Activated CD4-positive, alpha-beta memory T cell treated with anti-CD3 and anti-CD28 coated beads, Interleukin-2, amount 10 ng/mL, durations not matched to agents 7 days and 5 days (primary cell): ENCODE measurements at places on chromosomes 7 and 10.

DNA sequence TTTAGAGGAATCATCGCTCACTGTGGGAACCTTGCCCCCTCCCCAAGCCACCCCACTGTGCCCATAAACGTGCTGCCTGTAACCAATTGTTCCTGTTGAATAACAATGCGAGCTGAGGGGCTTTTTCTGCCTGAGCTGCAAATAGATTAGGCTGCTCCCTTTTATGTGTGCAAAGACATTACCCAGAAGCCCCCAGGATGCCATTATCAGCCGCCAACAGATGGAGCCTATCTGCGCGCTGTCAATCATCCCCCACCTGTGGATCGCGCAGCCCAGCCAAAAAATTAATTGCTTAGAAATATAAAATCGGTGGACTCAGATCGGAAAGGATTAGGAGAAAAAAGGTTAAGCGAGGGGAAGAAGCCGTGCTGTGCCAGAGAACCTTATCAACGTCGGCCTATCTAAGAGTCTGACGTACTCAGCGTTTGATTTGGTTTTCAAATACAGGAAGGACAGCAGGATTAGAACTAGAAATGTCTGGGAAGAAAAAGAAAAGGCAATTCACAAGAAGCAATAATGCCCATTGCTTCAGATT, 167.3 kb upstream of the MYO3A start:
- no peaks in the 10 kb centered on the region for H3K36me3 ChIP-seq
- DNase-seq = no peak
- H3K27ac ChIP-seq = no peak overlapping the region
- H3K27me3 ChIP-seq = peaks cover 9% of the 10 kb centered on the region

DNA sequence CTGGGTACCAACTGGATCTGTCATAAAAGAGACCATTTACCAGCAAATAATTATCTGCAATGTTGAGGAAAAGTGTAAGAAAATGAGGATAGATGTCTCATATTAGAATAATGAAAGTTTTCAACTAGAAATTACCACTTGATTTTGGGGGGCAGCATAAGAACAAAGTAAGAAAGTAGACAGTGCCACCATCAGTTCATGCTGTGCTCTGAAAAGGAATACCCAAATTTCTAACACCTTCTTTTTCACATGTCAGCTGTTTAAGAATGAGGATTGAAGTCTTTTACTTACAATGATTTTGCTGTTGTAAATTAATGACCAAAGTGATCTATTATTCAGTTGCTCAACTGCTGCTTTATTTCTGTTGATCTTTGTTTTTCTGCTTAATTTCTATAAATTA, 578.3 kb downstream of the ETV1 start:
- H3K27me3 ChIP-seq = no peaks in the 10 kb centered on the region
- no peak overlapping the region for H3K27ac ChIP-seq
- no peaks in the 10 kb centered on the region for H3K36me3 ChIP-seq
- H3K4me3 ChIP-seq = no peak overlapping the region

GRCh38 chr7:46559194-46559832, 638.2 kb upstream of the IGFBP3 start:
- no peak overlapping the region for H3K27ac ChIP-seq
- H3K4me1 ChIP-seq = no peaks in the 10 kb centered on the region
- no peaks in the 10 kb centered on the region for H3K27me3 ChIP-seq
- H3K4me3 ChIP-seq = no peak overlapping the region
- no peak for DNase-seq

DNA sequence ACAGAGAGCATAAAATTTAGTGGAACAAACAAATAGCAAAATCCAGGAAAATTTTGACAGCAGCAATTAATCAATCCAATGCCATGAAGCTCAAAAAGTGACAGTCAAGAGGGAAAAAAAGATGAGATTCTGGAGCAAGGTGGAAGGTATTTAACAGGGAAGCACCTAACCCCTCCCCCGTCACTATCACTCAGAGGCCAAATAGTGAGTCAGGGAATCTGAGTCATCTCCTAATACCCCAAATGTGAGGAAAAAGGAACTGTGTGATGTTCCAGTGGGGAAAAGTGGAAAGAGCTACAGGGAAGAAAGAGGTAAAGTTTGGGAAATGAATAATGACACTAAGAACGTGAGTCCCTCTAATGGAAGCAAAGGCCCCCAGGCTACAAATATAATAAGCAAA, 113.2 kb upstream of the PHF14 start:
- H3K4me1 ChIP-seq = no peaks in the 10 kb centered on the region
- no peaks in the 10 kb centered on the region for H3K27me3 ChIP-seq
- DNase-seq = no peak
- no peaks in the 10 kb centered on the region for H3K36me3 ChIP-seq
- H3K4me3 ChIP-seq = no peak overlapping the region

DNA sequence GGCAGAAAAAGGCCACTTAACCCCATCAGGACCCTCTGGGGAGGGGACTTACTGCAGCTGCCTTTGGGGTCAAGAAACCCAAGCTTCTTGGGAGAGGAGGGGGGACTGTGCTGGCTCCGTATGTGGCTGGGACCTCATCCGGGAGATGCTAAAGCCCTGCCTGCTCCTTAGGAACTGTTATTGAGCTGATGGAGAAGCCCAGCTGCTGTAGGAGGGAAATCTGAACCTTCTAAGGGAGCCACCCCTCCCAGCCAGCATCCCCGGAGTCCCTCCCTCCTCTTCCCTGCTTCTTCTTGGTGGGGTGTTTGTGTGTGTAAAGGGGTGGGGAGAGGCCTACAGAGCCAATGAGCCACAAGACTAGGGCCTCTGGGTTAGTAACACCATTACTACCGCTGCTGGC, 8.2 kb downstream of the KCNIP2 start:
- H3K27me3 ChIP-seq = peaks cover 1% of the 10 kb centered on the region
- H3K4me1 ChIP-seq = peaks cover 63% of the 10 kb centered on the region
- no peak for DNase-seq
- no peak overlapping the region for H3K27ac ChIP-seq

GRCh38 chr7:152158801-152159587, 133.5 kb downstream of the GALNT11 start:
- H3K27me3 ChIP-seq = no peaks in the 10 kb centered on the region
- no peak overlapping the region for H3K4me3 ChIP-seq
- H3K36me3 ChIP-seq = peaks cover 51% of the 10 kb centered on the region

DNA sequence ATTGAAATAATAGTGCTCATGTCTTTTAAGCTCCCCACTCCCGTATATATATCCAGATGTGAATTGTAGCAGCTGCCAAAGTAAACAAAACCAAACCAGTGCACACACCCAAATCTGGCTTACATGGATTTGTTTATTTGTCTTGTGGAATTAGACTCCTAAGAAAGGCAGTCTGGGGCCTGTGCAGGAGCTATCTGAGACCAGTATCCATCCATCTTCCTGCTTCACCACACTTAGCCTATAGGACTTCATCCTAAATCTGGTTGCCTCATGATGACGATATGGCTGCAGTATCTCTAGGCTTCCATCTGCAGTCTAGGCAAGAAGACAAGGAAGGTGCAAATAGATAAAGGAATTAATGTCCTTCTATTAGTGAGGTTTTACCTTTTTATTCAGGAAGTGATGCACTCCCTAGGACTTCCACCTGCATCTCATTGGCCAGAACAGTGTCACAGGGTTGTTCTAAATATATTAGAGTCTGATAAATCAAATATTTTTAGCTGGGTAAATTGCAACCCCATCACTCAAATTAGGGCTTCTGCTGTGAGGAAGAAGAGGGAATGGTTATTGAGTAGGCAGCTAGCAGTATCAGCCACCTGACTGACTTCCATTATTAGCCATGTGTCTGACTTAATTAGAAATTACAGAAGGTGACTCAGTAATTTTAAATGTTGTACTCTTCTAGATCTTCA, 6.0 kb downstream of the WIPF3 start:
- no peak overlapping the region for H3K4me3 ChIP-seq
- no peaks in the 10 kb centered on the region for H3K36me3 ChIP-seq
- H3K4me1 ChIP-seq = no peaks in the 10 kb centered on the region

DNA sequence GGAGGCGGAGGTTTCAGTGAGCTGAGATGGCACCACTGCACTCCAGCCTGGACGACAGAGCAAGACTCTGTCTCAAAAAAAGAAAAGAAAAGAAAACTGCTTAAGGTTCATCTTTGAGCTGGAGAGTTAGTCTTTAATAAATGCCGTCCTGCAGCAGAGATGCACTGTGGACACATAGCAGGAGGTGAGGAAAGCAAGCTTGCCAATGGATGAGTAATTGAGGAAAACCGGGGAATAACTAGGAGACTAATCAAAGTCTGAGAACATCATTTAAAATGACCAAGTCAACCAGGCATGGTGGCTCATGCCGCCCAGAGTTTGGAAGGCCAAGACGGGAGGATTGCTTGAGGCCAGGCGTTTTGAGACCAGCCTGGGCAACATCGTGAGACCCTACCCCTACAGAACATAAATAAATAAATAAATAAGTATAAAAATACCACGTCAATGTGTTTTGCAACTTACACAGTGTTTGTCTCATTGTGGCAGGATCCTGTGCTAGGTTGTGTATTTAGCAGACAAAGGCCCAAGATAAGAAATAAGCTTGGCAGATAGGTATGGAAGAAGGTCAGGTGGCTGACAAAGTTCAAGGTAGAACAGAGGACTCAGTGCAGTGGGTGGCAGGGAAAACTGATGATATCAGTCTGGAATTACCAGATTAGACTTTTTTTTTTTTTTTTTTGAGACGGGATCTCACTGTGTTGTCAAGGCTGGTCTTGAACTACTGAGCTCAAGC, 115.7 kb upstream of the KMT2C start:
- H3K36me3 ChIP-seq = no peaks in the 10 kb centered on the region
- H3K27me3 ChIP-seq = no peaks in the 10 kb centered on the region
- H3K27ac ChIP-seq = no peak overlapping the region
- no peaks in the 10 kb centered on the region for H3K4me1 ChIP-seq
- no peak overlapping the region for H3K4me3 ChIP-seq
- DNase-seq = no peak

- H3K27ac ChIP-seq = no peak overlapping the region
- peaks cover 18% of the 10 kb centered on the region for H3K36me3 ChIP-seq
- H3K4me1 ChIP-seq = peaks cover 23% of the 10 kb centered on the region
- DNase-seq = no peak
Measured at GRCh38 chr7:5195157-5195556, 5.1 kb downstream of the WIPI2 start.

DNA sequence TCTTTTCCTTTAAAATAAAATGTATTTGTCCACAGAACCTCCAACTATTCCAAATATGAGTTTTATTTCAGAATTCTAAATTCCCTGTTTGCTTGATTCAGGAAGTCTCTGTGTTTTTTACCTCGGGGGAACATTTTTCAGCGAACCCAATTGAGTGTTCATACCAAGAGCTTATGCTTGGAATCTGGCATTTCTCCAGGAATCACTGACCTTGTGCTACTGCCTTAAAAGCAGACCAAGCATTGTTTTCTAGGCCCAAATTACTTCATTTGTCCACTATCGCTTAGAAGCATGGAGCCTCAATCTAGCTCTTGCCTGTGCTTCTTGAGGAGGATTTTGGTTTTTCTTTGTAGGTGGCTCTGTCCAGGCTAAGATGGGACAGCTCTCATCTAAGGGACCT, 59.4 kb downstream of the EBLN1 start:
- H3K36me3 ChIP-seq = no peaks in the 10 kb centered on the region
- no peak for DNase-seq
- H3K4me1 ChIP-seq = no peaks in the 10 kb centered on the region
- H3K4me3 ChIP-seq = no peak overlapping the region
- peaks cover 4% of the 10 kb centered on the region for H3K27me3 ChIP-seq
- H3K27ac ChIP-seq = no peak overlapping the region

DNA sequence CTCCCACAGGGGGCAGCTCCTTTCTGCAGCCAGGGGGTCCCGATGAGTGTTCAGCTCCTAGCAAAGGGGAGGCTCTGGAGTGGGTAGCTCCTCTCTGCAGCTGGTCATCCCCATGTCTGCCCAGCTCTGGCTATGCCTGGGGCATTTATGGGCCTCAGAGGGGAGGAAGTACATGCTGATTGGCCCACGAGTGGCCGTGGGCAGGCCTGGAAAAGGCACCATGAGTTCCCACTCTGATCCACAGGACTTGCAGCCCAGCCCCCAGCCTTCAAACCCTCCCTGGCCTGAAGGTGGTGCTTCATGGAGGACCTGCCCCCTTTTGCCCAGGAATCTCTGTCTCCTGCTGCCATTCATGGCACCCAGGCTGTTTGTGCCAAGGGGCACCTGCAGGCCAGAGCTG, 268.8 kb downstream of the DNAJB6 start:
- no peak overlapping the region for H3K27ac ChIP-seq
- peaks cover 2% of the 10 kb centered on the region for H3K27me3 ChIP-seq
- H3K36me3 ChIP-seq = no peaks in the 10 kb centered on the region
- no peak overlapping the region for H3K4me3 ChIP-seq
- H3K4me1 ChIP-seq = no peaks in the 10 kb centered on the region

DNA sequence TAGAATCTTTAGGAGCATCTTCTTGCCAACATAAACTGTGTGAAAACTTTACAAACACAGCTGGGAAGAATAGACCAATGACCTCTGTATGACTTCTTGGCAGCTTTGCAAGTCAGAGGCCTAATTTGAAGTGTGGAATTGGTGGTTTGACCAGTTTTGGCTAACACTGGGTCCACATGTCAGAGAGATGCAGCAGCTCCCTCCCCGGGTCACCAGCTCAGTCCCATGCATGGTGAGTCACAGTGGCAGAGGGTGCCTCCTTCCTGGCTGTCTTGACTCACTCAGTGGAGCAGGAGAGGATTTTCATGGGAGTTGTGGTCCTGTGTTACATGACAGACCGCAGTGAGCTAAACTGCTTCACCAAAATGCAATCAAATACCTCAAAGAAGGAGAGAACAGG, 8.2 kb upstream of the STARD3NL start:
- H3K4me1 ChIP-seq = peaks cover 23% of the 10 kb centered on the region
- H3K27me3 ChIP-seq = peaks cover 39% of the 10 kb centered on the region
- no peak overlapping the region for H3K27ac ChIP-seq
- H3K4me3 ChIP-seq = no peak overlapping the region

GRCh38 chr10:104246976-104247375, 7.7 kb upstream of the GSTO1 start:
- DNase-seq = peak; percentile 32
- H3K27ac ChIP-seq = peak overlapping the region; percentile 82
- H3K36me3 ChIP-seq = peaks cover 9% of the 10 kb centered on the region
- H3K4me1 ChIP-seq = peaks cover 26% of the 10 kb centered on the region
- H3K4me3 ChIP-seq = peak overlapping the region; percentile 25

GRCh38 chr10:12945690-12946359, 55.7 kb downstream of the CCDC3 start:
- no peaks in the 10 kb centered on the region for H3K4me1 ChIP-seq
- no peak overlapping the region for H3K27ac ChIP-seq
- no peak overlapping the region for H3K4me3 ChIP-seq
- DNase-seq = no peak

DNA sequence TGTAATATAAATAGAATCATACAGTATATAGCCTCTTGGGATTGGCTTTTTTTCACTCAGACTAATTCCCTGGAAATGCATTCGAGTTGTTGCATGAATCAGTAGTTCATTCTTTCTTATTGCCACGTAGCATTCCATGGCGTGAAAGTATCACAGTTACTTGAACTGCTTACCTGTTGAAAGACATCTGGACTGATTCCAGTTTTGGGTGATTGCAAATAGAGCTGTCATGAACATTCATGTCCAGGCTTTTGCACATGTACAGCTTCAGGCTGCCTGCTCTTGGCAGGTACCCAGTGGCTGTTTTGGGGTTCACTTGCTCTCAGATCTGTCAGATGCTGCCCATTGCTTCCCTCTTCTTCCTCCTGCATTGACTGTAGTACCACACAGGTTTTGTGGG, 54.9 kb downstream of the LRGUK start:
- H3K27ac ChIP-seq = no peak overlapping the region
- H3K4me1 ChIP-seq = no peaks in the 10 kb centered on the region
- no peak overlapping the region for H3K4me3 ChIP-seq
- no peaks in the 10 kb centered on the region for H3K36me3 ChIP-seq
